ENCODE measurements at places on chromosomes 2 and 18.

DNA sequence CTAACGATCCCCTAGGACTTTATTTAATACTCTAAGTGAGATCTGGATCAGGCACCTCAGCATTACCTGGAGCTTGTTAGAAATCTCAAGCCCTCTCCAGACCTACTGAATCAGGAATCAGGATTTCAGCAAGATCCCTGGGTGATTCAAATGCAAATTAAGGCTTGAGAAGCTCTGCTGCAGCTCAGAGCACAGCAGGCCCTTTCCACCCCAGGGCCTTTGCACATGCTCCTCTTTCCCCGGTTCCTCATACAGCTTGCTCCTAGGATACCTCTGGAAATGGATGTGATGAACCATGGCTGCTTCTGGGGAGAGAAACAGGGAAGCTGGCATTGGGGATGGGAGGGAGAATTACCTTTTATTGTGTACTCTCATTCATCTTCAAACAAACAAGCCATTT, 40.3 kb upstream of the MGAT4A start:
- DNase-seq, result no peak

- no peak for DNase-seq
Measured at GRCh38 chr2:105149272-105149671, 92.3 kb upstream of the GPR45 start.

DNA sequence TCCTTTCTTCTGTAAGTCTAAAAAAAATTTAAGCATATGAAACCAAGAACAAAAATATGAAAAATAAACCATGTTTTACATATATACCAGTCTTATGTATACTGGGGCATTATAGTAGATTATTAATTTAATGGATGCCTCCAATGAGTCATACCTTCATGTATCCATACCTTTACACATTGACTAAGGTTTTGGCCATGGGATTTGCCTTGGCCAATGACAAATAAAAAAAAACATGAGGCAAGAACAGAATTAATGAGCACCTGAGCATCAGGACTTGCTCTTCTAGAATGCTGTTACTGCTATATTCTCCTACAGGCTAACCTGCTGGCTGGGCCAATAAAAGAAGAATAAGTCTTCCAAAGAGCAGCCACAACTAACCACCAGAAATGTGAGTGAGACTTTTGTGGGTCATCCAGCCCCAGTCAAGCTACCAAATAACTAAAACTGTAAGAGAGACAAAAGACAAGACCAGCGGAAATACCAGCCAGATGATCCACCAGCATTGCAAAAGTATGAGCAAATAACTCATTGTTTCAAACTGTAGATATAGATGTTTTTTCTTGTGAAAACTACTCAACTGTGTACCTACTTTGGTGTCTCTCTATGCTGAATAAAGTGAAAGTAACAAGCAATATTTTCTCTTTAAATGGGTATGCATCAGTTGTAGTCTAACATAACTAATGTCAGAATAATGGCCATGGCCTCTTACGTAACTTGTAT, 749.6 kb upstream of the VRK2 start:
- DNase-seq, result no peak

DNA sequence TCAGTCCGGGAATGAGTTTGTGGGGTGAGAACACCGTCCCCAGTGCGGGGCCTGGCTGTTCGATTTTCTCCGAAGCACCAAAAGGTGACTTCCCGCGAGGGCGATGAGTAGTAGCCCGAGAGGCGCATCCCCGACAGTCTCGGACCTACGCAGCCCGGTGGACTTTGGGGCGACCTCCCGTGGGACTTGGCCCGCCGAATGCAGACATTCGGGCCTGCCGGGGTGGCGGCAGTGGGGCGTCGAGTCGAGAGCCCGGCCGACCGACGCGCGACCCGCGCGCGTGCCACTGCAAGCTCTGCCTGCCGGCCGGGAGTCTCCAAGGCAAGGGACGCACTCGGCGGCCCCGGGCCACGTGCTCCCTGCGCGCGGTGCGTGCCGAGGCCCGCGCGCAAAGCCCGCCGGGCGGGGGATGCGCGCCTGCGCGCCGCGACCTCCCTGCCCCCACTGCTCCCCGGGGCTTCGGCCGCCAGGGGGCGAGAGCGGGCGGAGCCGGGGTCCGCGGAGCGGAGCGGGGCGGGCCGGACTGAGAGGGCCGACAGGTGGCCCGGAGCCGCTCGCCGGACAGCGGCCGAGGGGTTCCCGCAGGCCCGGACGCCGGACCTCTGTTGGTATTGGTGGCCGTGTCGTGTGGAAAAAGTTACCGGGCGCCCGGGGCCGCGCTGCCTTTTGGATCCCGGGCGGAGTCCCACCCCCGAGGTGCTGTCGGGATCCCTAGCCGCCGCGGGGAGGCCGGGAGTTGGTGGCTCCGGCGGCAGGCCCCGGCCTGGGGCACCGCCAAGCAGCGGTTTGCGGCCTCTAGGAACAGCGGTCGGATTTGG, 1.9 kb downstream of the PTMA start:
- DNase-seq, result peak; percentile 85

Measured in activated T-helper 1 cell treated with Interleukin-2 at 50 U/mL for 16 hours (primary cell).